ENCODE measurements at places on chromosomes 5 and 9.

- DNase-seq = no peak
Measured at GRCh38 chr5:31449174-31449573, 82.7 kb downstream of the DROSHA start.

DNA sequence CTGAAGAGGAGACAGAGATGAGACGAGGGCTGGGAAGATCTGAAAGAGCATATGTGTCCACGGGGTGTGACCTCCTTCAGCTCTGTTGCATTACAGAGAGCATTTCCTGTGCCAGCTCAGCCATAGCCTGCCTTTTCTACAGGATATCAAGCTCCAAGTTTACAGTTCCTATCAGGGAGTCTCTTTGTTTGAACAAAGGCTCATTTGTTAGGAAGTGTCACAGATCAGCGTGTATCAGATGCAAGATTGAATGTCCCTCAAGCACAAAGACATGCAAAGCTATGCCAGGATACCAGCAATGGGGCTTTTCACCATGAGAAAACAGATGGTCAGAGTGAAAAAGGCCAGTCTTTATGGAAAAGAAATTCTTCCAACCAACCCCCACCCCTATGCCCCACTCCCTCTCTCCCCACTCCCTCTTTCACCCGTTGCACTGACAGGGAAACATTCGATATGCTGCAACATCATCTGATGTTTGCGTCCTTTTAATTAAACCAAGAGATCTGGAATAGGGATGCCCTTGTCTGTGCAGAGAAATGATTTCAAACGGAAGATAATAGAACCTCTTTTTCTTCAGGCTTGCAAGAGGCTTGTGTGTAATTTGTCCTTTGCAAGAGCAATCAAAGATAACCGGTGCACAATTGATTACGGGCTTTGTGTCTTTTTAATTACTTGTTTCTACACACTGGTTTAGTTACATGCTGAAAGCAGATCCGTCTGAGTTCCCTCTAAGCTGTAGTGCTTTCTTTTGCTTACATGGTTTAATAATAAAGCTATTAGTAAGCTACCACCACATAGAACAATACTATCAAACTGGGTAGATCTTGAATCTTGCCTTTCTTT lies 263.1 kb upstream of the RGMB start:
- no peak for DNase-seq

DNA sequence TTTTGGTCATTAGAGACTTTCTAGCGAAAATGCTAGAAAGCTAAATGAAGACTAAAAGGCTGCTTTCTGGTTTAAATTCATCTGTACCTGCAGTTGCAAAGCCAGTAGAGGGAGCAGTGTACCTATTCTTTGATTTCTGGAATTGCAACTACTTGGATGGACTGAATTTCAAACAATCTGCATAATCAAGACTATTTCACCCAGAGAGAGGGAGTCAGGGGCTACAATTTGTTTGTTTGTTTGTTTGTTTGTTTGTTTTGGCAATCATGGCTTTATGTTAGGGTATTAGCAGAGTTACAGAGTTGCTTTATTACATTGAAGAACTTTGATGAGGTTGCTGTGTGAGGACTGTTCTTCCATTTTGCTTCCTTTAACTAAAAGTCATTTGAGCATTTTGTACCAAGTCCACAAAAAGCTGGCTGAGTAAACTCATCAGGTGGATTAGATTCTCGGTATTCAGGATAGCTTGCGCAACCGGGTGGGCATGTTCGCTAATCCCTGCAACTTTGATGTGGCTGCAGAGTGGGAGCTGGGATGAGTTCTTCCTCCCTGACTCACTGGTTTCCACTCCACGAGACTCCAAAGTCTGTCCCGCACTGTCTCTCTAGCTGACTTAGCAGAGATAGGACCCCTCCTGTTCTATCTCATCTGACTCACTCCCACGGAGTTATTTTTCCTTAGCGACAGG lies 80.0 kb upstream of the TUT7 start:
- DNase-seq = no peak

DNA sequence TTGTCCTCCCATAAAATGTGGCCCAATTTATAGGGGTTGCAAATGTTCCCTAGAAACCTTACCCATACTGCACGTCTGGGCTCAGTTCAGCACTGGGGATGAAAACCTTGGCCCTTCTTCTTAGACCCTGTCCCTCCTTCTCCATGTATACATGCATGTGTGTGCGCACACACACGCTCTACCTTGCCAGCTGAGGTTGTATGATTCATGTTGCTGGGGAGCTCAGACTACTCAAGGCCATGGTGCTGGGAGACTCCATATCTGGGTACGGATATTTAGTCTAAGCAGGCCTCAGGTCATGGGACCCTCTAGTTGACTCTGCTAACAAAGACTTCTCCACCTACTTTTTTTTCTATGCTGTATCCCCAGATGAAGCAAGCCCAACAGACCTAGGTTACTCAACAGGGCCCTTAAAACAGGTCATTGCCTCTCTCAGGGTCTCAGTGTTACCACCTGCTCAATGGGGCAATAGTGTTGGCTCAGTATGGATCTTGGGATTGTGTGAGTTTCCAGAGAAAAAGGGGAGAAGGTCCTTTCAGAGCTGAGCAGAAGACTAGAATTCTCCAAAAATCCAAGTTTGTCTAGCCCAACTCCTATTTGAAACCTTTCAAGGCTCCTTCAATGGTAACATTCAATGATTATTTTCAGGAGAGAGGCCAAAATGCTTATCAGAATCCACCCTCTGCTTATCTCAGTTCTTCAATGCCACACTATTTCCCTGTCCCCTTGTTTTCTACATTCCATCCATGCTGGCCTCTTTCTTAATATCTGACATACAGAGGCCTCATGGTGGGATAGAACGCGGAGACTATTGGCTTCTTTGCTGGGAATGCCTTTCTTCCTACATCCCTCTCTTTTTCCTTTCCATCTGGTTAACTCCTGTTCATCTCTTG lies 123.6 kb upstream of the PITX1 start:
- DNase-seq = no peak

- no peak for DNase-seq
Measured at GRCh38 chr5:32909207-32909606, 198.1 kb downstream of the NPR3 start.

DNA sequence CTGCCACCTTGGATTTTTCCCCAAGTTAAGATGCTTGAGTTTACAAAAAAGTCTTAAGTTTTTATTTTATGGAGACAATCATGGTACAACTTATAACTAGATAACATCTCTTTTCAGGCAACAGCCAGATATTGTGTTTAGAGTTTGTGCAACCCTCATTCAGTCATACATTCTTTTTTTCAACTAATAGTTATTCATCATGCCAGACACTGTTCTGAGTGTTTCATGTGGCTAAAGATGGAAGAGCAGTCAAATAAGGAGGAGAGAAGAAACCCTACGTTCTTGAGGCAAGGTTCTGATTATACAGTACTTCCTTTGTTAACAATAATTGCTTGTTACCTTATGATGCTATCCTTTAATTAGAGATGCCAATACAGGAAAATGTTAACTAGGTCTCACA lies 42.1 kb upstream of the ZNF462 start:
- DNase-seq = no peak

DNA sequence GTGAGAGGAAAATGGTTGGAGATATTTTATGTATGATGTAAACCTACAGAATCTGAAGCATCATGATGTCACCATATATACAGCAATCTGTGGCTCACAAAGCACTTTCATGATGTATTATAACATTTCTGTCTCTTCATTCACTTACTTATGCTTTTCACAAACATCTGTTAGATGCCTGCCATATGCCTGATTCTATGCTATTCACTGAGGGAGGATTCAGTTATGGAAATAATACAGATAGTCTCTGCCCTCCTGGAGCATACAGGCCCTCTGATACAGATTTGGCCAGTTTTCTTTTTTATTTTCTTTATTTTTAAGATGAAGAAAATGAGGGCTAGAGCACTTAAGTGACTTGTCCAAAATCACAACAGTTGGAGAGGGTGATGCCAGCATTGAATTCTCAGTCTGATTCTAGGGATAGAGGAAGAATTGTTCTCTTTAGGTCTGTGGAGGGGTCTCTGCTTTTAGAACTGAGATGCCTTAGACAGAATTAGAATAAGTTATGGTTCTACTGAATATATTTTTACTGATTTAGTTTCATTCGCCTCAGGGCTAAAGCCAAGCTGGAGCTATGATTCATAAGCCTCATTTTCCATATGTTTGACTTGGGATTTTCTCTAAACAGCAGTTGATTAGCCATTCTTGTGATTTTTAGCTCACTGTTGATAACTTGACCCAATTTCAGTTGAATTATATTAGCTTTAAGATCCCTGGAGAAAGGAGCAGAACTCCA lies 636.4 kb downstream of the PRELID2 start:
- no peak for DNase-seq

GRCh38 chr5:10913181-10913810 lies 152.3 kb upstream of the DAP start:
- no peak for DNase-seq

DNA sequence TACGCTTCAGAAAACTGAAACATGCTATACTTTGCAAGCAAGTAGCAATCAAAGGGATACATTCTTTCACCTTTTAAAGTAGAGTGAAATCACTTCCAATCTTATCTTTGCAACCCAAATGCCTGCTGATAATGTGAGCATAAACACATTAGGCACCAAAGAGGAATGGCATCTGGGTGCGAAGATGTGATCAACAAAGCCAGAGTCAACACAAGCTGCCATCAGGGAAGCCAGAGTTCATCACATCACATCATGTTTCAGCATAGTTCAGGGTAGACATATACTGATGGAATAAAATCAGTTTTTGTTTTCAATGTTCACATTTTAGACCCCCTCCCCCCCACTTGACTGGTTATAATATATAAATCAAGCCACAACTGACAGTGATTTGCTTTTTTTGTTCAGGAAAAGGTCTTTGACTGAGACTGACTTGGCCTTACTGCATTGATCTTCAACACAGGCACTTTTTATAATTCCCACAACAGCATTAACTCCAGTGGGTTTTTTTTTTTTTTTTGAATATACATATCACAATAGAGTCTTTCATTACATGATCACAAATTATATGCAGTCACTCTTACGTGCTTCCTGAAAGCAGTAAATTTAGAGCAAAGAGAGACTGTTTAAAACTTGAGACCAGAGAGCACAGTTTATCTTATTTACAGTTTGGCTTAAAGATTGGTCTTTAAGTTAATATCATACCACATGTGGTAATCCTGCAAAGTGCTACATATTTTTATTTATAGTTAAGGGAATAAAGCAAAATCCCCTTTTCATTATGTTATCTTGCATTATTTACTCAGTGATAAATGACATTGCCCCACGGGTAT lies 20.3 kb downstream of the AOPEP start:
- DNase-seq = no peak

GRCh38 chr9:87359264-87359663 lies 138.4 kb upstream of the DAPK1 start:
- DNase-seq = no peak

DNA sequence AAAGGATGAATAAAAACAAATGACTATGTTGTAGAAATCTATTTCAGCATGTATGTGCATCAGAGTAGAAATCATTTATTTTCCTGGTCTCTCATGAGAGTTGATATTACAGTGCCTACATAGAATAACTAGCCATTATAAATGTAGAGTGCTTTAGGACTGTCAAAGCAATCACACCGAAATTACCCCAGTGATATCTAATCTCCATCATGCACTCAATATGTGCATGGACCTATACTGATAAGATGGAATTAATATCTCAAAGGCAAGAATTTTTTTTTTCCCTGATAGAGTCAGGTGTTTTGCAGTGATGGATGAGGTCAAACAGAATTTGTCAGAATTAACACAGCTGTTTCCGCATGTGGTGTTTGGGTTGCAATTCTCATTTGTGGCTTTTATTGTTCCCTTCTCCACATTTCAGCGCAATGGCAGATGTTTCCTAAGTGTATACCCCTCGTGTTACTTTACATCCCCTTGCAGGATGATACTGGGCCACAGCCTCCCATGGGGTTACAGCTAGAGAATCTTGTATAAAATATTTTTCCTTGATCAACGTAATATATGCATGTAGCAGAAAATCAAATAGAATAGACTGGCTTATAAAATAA lies 298.8 kb downstream of the RASEF start:
- DNase-seq = no peak

- no peak for DNase-seq
Measured at GRCh38 chr9:94511955-94512265, 43.0 kb upstream of the PCAT7 start.

GRCh38 chr9:110048976-110049698 lies 158.8 kb downstream of the C9orf152 start:
- DNase-seq = no peak

DNA sequence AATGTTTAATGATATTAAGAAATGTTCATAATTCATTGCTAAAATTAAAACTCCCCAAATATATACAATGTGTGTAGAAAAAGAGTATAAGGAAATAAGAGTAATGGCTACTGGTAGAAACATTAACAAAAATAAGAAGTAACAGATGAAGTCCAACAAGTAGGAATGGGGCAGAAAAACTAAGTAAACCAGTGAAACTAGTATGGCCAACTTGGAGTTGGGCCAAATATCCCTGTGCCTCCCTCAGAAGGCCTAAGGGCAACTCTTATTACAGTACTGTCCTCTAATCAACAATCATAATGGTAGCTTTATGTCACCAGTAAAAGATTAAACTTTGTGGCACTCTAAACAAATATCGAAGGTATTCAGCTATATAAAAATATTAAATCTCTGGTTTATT lies 93.5 kb downstream of the SSBP2 start:
- DNase-seq = no peak

- DNase-seq = no peak
Measured at GRCh38 chr9:8809741-8810140, 1010.2 kb upstream of the DMAC1 start.

DNA sequence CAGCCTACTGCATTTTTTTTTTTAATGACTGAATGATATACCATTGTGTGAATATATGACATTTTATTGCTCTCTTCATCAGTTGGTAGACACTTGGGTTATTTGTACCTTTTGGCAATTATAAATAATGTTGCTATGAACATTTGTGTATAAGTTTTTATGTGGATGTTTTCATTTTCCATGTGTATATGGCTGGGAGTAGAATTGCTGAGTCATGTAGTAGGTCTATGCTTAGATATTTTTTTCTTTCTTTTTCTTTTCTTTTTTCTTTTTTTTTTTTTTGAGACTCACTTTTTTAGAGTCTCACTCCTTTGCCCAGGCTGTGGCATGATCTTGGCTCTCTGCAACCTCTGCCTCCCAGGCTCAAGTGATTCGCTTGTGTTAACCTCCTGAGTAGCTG lies 32.9 kb upstream of the FAM120AOS start:
- DNase-seq = no peak

- no peak for DNase-seq
Measured at GRCh38 chr5:87954121-87954520, 314.5 kb downstream of the TMEM161B start.

DNA sequence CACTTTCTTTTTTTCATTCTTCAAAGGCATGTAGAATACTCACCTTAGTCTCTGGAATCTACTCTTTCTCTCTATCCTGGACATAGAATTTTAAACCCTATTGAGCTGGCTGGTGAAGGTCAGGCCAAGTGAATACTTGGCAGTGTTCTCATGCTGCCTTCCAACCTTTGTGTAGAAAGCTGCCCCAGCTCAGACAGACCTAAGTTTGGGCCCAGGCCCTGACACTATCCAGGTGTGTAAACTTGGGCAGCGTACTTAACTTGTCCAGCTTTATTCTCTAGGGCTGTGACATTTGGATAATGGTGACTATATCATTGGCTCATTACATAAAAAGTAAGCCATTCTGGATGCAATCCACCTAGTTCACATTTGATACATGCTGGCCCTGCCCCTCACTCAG lies 298.3 kb downstream of the IRX1 start:
- no peak for DNase-seq

- DNase-seq = no peak
Measured at GRCh38 chr5:2762744-2763532, 11.5 kb upstream of the IRX2 start.

- DNase-seq = no peak
Measured at GRCh38 chr5:68416714-68417113, 201.2 kb downstream of the PIK3R1 start.

- no peak for DNase-seq
Measured at GRCh38 chr9:99030092-99030511, 74.8 kb upstream of the TGFBR1 start.

Measured in stimulated activated CD8-positive, alpha-beta memory T cell treated with anti-CD3 and anti-CD28 coated beads, Interleukin-15, amount 100 ng/mL, for 48 hours (primary cell).